M059J (cell line): ENCODE measurements at places on chromosomes 12 and 14. TPM values are rescaled to one million over a fixed set of nuclear protein-coding genes. Genes with fewer than 3 reads are reported as not detected.

SLC25A3 gene
- 560 and 563 TPM in 2 replicates for total RNA-seq

GPR68 gene
- 0.71 and 1.6 TPM in 2 replicates for total RNA-seq

DNA sequence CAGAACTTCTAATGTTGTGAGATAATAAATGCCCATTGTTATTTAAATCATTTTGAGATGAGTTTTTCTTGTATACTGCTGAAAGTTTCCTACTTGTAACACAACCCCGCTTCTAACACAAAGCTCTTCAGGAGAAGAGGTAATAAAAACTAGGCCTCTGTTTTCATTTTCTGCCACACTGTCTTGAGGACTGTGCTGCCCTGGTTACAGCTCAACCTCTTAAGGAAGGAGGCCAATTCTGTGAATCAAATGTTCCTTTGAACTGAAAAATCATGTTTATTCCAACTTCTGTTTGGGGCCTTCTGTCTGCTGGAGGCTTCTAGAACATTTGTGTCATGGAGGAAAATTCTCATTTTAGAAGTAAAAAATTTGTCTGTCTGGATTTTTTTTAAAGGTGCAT lies 100.3 kb downstream of the LRIG3 start:
- DNase-seq, result no peak

PZP gene
- not detected in 2 replicates for total RNA-seq

LYZ gene
- not detected in 2 replicates for total RNA-seq

PROX2 gene
- total RNA-seq, result not detected in 2 replicates

COX6A1 gene
- total RNA-seq, result 479 and 510 TPM in 2 replicates

PRH2 gene
- total RNA-seq, result not detected in 2 replicates
